ENCODE measurements at places on chromosomes 11 and 22.

- DNase-seq = no peak
These were observed 101.8 kb downstream of the DDX10 start for GRCh38 chr11:108766596-108767173.

- no peak for DNase-seq
These were observed 117.4 kb upstream of the PARVA start for GRCh38 chr11:12259956-12260355.

DNA sequence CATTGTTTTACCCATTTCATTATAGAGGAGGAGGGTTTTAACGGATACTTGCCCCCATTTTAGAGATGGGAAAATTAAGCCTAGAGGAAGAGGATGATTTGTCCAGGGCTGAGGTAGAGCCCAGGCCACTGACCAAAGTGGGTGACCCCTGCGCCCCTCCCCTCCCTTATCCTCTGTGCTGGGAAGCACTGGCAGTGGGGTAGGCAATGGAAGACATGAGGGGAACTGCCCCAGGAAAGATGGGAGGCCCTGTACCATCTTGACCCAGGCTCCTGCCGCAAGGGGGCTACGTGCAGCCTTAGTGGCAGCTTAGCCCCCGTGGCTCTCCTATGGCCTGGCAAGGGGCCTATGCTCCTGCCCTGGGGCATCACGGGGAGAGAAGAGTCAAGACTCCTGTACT is 76.4 kb upstream of the MYOD1 start:
- DNase-seq = no peak

GRCh38 chr11:122068837-122069236 is 47.2 kb downstream of the BLID start:
- DNase-seq = no peak

DNA sequence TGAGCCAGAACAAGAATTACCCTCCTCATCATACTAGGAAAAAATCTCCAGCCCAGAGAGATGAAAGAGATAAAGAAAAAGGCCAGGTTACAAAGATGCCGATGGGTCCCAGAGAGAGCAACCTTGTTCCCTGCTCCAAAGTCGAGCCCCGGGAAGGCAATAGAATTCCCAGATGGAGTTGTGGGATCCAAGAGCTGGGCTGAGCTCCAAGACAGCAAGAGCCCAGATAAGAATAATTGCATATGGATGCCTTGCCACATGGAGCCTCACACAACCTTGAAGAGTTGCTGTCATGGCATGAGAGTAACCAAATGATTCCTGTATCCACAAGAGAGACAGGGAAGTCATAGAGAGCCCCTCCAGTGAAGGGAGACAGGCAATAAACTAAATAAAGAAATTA is 30.9 kb downstream of the IL10RA start:
- DNase-seq = no peak

GRCh38 chr11:128468111-128468510 is 119.2 kb downstream of the ETS1 start:
- no peak for DNase-seq

- no peak for DNase-seq
These were observed 13.7 kb downstream of the ARHGEF17 start for GRCh38 chr11:73321604-73322381.

DNA sequence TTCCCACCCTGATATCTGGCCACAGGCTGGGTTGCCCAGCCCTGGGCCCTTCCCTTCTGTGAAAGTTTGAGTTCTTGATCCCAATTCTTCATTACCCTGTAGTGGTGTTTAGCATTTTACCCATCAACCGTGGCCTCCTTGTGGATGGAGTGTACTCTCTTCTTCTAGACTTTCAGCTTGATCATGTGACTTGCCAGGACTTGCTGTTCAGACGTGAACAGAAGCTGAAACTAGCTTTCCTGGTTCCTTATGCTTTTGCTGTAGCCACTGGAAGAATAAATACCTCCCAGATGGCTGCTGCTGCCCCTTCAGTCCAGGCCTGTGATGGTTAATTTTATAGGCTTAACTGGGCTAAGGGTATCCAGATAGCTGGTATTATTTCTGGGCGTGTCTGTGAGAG is 32.7 kb upstream of the DAGLA start:
- DNase-seq = no peak

DNA sequence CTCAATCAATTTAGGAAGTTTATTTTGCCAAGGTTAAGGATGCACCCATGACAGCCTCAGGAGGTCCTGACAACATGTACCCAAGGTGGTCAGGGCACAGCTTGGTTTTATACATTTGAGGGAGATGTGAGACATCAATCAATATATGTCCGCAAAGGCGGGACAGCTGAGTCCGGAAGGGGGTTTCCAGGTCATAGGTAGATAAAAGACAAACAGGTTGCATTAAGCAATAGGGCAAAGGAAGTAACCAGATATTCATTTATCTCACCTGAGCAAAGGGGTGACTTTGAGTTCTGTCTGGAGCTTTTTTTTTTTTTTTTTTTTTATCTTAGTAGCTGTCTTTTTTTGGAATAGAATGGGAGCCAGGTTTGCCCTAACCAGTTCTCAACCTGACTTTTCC is 2.0 kb upstream of the TRIM34 start:
- no peak for DNase-seq

Data from AG04450 (cell line).